ENCODE measurements at places on chromosomes 1 and 21.
A peak's percentile ranks its signal among the peaks of the same experiment; 100 is the strongest.

GRCh38 chr1:173330149-173330951 is 123.2 kb upstream of the TNFSF4 start:
- peak; percentile 17 for DNase-seq

- DNase-seq, result no peak
Observed at GRCh38 chr1:229886636-229887035, 180.4 kb upstream of the GALNT2 start.

- DNase-seq, result no peak
Observed at GRCh38 chr1:116544588-116545358, 26.1 kb downstream of the CD58 start.

DNA sequence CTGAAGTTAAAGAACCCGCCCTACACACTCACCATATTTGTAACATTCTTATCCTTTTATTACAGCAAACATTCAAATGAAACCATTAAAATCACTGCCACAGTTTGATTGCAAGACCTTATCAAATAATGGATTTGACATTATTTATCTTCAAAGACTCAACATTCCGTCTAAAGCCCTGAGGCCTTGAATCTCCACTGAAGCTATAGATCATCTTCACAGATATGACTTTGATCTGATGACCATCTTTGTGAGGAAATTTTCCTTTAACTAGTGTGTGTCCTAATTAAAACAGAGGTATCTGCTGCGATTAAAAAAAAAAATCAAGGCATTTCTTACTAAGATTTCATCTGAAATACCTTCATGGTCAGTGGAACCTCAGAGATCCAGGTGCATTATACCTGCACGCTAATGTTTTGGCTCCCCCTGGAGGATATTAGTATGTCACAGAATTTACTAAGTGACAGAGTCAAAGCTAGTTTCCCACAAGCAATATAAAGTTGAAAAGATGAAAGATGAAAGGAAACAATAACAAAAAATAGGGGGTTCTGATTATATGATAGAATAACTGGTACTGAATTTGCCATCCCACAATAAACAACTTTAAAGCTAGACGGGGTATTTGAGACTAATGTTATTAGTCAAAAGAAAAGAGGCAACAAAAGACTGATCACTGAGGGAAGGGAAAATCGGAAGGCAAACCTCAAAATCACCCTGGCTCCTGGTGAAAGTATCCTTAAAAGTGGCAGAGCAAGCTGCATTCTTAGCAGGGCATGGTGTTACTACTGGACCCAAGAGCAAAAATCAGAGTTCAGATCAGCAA is 923.4 kb downstream of the NCAM2 start:
- DNase-seq, result peak; percentile 51

- no peak for DNase-seq
Observed at GRCh38 chr1:201982082-201982622, 296 bp upstream of the RNPEP start.

GRCh38 chr1:51515312-51515960 is 3.6 kb downstream of the EPS15 start:
- no peak for DNase-seq

GRCh38 chr1:46757247-46757955 is 38.5 kb upstream of the EFCAB14 start:
- peak; percentile 73 for DNase-seq

- no peak for DNase-seq
Observed at GRCh38 chr1:70426154-70427131, 15.4 kb downstream of the CTH start.

DNA sequence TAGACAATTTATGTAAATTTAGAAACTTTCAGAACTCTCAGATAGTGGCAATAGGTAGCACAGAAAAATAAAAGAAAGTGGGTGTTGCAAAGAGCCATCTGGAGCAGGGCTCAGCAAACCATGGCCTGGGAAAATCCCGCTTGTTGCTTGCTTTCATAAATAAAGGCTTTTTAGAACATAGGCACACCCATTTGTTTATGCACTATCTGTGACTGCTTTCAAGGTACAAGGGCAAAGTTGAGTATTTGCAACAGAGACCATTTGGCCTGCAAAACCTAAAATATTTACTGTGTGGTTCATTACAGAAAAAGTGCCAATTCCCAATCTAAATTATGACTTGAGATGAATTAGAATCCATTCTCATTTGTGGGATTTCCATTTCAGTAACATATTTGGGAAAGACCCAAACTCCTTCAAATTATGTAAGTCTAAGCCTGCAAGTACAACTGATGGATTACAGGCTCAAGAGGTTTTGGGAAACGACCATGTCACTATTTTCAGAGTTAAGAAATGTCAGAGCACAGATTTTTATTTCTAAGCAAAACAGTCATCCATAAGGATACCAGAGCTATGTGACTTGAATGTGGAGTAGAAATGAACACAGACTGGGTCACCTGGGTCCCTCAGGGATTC is 43.5 kb upstream of the DPT start:
- no peak for DNase-seq

DNA sequence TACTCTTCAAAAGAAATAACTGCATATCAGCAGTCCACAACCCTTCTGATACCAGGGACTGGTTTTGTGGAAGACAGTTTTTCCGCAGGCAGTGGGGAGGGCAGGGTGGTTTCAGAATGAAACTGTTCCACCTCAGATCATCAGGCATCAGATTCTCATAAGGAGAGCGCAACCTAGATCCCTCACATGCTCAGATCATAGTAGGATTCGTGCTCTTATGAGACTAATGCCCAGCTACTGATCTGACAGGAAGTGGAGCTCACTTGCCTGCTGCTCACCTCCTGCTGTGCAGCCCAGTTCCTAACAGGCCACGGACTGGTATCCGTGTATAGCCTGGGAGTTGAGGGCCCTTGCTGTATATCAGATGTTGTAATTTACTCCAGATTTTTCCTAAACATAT is 11.5 kb downstream of the RO60 start:
- peak; percentile 56 for DNase-seq

DNA sequence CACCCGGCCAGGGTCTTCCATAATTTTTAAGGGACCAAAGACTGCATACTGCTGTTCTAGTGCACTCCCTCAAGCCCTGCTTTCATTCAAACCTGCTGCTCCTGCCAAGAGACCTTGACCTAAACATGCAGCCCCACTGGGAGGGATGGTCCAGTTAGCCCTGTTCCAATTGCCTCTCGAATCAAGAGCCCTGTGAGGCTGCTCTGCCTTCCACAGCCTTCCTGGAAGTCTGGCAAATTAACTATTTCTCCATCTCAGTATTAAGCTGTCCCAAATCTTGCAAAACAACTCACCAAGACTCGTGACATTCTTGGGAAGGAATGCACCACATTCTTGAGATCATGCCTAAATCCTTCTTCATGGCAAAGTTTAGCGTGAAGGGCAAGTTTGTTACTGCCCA is 231.3 kb downstream of the C1orf94 start:
- peak; percentile 42 for DNase-seq

GRCh38 chr1:14599800-14600199 is 1.3 kb downstream of the KAZN start:
- no peak for DNase-seq

DNA sequence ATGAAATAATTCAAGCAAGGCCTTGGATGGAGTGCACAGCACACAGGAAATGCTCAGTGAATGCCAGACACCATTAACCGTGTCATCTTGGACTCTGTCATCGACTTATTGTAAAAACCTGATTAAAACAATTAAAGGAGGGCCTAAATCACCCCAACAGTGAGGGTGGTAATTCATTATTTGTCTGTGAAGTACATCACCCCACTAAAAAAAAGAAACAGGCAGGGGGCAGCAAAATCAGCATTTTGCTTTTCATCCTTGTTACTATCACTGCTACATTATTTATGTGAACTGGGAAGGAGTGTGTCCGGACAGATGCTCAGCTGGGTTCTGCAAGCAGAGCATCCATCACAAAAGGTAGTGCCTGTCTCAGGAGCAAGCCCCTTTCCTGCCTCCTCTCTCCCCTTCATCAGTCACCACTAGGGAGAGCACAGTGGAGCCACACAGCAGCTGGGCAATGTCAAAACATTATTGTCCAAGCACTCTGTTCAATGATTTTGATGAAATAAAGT is 98.5 kb downstream of the RERE start:
- no peak for DNase-seq

GRCh38 chr1:44673675-44674112 is 587 bp downstream of the TMEM53 start:
- no peak for DNase-seq

DNA sequence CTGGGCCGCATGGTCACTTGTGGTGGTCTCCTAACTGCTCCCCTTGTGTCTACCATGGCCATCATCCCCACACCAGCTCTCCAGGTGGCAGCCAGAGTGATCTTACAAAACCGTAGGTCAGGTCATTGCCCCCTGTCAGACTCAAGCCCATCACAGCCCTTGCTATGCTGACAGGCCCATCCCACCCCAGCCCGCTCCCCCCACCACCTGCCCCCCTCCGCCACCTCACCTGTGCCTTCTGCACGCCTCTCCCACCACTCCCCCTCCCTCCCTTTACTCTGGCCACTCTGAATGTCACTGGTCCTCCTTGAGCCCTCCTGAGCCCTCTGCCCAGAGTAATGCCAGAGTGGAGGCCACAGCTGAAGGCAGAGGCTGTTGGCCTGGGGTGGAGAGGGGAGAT is 28.5 kb downstream of the TEX35 start:
- DNase-seq, result no peak

DNA sequence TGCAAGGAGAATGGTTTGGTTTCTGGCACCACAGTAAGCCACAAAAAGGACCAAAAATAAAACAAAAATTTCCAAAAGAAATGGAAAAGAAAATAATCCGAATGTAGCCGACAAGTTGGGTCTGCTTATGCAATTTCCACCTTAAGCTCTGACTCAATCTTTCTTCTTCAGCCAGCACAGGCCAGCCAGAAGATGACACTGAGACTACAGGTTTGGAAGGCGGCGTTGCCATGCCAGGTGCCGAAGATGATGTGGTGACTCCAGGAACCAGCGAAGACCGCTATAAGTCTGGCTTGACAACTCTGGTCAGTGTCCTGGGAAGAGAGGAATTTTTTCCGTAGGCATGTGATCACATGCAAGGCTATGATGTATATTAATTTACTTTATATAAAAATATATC is 23.4 kb downstream of the PDPN start:
- DNase-seq, result no peak

DNA sequence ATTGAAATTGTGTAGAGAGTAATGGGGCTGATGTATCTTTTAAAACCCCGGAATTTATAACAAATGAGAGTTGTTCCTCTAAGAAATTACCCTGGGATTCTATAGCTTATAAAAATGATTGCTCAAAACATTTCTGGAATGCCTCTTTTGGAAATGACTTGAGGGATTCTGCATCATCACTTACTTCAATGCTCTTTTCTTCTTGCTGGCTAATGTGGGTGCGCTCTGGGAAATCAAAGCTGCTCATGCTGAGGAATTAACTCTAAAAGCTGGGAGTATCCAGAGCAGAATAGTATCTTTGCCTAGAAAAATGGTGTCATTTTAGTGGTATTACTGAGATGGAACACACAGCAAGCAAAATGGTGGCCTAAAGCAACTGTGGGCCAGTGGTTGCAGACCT is 23.0 kb upstream of the TBX15 start:
- DNase-seq, result no peak

DNA sequence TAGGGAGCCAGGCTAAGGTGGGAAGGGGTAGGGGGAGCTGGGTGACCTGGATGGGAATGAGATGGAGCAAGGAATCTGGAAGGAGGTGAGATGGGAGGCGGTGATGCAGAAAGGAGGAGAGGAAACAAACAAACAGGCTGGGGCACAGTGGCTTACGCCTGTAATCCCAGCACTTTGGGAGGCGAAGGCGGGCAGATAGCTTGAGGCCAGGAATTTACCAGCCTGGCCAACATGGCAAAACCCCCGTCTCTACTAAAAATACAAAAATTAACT is 10.8 kb downstream of the CRABP2 start:
- DNase-seq, result no peak

GRCh38 chr1:62887799-62888507 is 104.0 kb downstream of the ATG4C start:
- no peak for DNase-seq

- DNase-seq, result no peak
Observed at GRCh38 chr1:112247036-112247597, 148.9 kb upstream of the CTTNBP2NL start.

GRCh38 chr21:26519142-26519541 is 53.9 kb downstream of the CYYR1 start:
- DNase-seq, result no peak

DNA sequence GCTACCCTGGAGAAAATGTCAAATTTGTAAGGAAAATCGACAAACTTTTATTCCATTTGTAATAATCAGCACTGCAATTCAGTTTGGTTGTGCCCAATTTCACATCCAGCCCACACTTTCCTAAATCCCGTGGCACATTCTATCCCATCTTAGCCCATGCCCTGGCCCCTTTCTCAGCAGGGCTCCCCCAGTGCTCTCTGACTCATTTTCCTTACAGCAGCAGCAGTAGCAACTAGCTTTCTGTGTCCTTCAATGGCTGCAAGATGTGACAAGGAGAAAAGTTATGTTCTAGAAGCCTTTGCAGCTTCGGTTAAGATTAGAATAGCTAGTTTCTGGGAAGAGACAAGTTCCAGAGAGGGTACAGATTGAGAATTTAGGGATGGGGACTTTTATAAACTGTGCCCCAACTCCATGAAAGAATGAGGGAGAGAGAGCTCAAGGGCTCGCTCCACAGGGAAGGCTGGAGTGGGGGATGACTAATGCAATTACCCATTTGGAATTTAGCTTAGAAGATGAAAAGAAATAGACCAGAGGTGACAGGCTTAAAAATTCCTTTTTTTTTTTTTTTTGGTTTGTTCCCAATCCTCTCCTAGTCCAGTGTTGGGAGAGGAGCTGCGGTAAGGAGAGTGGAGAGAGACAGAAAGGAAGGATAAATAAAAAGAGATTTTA is 47.0 kb upstream of the POU2F1 start:
- peak; percentile 82 for DNase-seq

DNA sequence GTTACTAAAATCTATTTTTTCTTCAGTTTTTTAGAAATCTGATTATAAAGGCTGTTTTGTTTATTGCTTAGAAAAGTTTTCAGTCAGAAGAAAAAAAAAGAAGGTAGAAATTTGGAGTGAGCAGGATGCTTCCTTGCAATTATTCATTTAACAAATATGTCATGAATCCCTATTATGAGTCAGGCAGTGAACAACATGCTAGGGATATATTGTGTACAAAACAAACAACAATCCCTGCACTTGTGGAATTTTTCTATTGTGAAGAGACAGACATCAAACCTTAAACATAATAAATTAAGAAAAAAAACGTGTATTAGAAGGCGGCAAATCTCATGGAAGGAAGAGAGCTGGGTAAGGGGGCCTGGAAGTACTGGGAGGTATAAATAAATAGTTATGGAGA is 664.1 kb upstream of the CAMK1G start:
- DNase-seq, result no peak

- no peak for DNase-seq
Observed at GRCh38 chr21:39850333-39850732, 16.9 kb upstream of the PCP4 start.

- no peak for DNase-seq
Observed at GRCh38 chr1:247884797-247885413, 10.5 kb upstream of the OR2W3 start.
